ENCODE measurements at places on chromosomes 2 and 18.

- DNase-seq: no peak
Measured at GRCh38 chr2:37230581-37230980, 815 bp downstream of the CEBPZ start.

- peak; percentile 43 for DNase-seq
Measured at GRCh38 chr18:5969355-5969988, 74.2 kb upstream of the TMEM200C start.

- no peak for DNase-seq
Measured at GRCh38 chr18:506264-506663, 5.8 kb upstream of the COLEC12 start.

DNA sequence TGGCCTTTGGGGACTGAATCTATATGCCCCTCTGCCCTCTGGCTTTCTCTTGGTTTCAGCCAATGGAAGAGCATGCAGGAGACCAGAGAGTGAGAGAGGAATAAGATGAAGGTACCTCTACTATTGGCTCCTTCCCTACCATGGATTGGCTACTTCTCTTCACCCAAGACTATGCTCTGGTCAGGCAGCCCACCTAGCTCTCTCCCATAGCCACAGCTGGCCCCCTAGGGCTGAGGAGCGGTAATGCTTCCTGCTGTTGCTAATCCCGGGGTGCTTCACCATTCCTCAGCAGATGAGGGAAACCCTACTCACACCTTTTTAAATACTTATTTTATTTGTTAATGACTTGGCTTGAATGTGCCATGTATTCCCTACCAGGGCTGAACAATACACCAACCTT, 142.4 kb downstream of the MREG start:
- DNase-seq: peak; percentile 2

GRCh38 chr18:76988031-76988826, 144.4 kb downstream of the MBP start:
- DNase-seq: no peak

DNA sequence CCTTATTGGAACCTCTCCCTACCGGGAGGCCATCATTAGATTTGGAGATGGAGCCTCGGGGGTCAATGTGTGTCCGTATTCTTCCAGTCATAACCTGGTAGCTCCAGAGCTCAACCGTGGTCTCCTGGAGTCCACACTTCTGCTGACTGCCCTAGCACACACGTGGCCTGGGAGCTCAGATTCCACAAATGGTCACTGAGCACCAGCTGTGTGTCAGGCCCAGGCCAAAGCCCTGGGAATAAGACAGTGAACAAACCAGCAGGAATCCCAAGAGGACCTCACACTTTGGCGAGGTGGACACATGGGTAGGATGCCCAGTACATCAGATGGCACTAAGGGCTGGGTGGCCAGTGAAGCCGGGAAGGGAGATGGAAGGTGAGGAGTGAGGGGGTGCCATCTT, 15.5 kb downstream of the GYPC start:
- DNase-seq: no peak

GRCh38 chr2:55431982-55432627, 12.4 kb upstream of the CCDC88A start:
- peak; percentile 35 for DNase-seq

GRCh38 chr2:98455494-98455976, 10.9 kb downstream of the INPP4A start:
- DNase-seq: no peak

DNA sequence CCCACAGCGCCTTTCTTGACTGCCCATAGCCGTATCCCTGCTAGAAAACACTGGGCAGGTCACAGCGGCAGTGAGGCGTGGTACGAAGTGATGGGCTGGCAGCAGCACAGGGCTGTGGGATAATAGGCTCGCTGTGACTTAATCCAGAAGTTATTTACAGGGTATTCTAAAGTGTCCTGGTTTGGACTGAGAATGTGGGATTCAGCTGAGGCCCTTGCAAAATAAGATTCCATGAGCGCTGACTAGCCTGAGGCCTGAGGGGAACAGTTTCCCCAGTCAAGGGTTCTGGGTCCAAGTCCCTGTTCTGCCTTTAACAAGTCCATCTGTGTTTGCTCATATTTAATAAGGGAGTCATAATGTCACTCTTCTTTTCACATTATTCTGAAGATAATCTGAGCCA, 34.6 kb downstream of the SETBP1 start:
- no peak for DNase-seq

- peak; percentile 55 for DNase-seq
Measured at GRCh38 chr2:18378020-18378653, 182.3 kb downstream of the RDH14 start.

- no peak for DNase-seq
Measured at GRCh38 chr2:26184121-26184520, 11.2 kb downstream of the GAREM2 start.

DNA sequence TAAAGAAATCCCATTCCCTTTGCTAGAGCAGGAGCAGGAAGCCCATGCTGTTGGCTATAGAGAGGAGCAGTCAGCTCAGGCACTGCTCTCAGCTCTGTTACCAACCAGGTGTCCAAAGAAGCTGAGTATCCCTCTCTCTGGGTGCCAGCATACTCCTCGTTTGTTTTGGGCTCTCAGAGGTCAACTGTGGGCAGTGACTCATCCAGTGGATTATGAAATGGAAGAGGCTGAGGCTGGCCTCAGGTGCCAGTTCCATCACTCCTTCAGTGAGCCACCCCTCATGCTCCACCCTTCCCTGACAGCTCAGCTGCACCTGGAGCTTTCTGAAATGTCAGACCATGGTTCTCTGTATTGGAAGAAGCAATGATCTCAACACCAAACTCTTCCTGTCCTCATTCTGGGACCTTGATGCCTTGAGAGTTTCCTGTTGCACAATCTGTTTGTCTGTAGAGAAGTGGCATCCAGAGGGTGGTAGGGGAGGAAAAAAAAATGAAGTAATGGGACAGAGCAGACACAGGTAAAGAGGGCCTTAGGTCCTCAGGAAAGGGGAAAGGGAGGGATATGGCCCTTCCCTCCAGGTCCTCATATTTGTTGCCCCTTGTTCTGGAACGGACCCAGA, 31.2 kb upstream of the EN1 start:
- no peak for DNase-seq

DNA sequence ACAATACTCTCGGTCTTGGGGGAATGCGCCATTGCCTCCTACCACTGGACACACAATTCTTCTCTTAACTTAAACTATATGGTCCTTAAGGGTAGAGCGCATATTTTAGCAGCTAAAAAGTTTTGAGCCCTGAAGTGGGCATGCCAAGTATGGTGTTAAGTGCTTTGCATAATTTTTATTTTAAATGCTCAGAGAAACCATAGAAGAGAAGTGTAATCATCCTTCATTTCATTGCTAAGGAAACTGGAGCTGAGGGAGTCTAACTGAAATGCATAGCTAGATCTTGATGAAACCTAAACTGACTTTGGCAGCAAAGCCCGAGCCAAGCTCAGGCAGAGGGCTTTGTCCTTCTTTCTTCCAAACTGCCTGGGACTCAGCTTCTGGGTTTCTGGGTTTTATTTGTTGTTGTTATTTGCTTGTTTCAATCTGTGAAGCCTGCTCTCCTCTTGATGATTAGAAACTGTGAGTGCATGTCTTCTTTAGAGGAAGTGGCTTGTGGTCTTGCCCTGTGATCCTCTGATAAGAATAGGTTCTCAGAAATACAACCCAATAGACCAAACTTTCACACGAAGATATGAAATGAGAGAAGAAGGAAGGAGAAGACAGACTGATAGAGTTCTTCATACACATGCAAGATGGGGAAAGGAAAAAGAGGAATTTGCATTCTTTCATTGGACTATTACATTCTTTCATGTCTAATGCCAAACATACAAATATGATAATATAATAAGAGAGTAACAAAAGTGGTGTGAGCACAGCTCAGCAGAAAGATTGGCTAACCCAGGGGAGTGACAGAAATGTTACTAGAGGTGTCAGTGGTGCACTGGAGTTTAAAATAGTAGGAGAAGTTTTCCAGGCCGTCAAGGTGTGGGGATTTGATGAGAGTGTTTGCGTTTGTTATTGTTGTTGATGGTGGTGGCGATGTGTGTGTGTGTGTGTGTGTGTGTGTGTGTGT, 7.5 kb upstream of the RNF144A start:
- DNase-seq: no peak

GRCh38 chr2:216497382-216498069, 1.1 kb upstream of the RPL37A start:
- no peak for DNase-seq

DNA sequence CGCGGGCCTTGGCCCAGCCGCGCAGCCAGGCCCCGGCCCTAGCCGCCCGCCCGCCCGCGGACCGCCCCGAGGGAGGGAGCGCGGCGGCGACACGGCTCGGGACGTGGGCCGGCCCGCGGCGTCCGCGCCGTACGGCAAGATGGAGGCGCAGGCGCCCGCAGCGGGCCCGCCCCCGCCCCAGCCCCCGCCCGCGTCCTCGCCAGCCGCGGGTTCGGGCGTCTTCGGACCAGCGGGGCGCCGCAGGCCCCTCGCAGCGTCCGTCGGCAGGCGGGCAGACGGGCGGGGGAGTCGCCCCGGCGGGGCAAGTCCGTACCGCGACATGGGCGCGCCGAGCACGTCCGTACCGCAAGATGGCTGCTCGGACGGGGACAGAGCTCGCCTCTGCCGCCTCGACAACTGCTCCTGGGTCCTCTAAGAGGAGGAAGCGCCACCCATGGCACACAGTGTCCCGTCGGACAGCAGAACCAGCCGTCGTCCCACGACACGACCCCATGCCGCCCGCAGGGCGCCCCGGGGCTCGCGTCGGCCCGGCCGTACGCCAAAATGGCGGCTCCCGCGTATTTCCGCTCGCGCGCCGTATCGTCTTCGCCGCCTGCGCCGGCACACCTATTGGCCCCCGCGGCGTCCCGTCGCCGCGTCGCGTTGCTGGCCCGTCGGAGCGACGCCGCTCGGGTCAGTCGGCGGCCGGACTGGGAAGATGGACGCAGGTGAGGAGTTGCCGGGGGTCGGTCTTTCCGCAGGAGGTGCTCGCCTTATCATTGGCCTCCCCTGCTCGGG, at the start of the genes ATG4B and THAP4:
Gene ATG4B, plus strand, starts transcription at position 676 of the 777 bp plus-strand sequence. Its CDS starts 22 bp downstream, at position 698.
Gene THAP4, minus strand, starts transcription at position 141 of the 777 bp plus-strand sequence. CDS start 141 bp downstream, outside the sequence.
- peak; percentile 96 for DNase-seq

DNA sequence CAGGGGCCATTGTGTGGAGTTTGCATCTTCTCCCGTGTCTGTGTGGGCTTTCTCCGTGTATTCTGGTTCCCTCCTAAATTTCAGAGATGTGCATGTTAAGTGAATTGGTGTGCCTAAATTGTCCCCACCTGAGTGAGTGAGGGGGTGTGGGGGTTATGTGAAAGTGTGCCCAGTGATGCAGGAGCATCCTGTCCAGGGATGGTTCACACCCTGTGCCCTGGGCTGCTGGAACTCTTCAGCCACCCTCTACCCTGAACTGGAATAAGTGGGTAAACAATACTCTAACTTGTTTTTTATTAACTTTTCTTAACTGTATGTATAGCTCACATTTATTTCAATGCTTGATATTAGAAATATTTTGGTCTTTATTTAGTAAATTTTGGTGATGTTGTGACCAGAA, 56.0 kb downstream of the UBE2E3 start:
- no peak for DNase-seq

DNA sequence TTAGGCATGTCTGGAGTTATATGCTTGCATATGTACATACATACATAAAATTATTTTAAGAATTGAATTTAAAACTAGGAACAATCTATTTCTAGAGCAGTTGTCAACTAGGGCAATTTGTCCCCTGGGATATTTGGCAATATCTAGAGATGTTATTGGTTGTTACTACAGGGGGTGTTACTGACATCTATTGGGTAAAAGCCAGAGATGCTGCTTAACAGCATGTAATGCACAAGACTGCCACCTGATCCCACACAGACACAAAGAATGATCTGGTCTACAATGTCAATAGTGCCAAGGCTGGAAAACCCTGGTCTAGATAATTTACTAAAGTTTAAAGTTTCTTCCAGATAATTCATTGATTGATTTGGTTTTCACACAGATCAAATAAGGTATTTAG, 185.3 kb downstream of the NYAP2 start:
- DNase-seq: no peak

DNA sequence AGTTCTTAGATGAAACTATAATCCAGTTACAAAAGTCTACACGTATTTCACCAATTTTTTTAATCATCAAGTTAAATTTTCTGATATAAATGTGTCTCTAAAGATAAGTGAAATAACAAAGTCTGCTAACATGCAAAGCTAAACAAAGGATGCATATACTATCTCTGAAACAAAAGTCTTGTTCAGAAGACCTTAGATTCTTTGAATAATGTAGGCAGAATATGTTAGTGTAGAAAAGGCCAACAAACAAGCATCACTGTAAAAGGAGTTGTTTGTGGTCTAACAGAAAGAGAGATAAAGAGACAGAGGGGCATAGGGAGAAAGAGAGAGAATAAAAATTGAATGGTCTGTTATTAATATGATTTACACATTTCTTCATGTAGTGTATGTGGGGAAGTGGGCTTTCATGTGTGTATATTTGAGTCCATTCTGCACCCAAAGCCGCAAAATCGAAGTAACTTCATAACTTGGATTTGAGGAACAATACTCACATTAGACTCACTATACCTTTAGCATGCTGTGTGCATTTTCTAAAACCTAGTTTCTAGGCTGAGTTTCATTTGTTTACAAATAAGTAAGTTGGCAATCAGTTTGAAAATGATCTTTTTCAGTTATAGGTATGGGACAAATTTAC, 734.8 kb upstream of the REG3G start:
- DNase-seq: no peak

GRCh38 chr2:236718207-236718992, 148.8 kb downstream of the ACKR3 start:
- DNase-seq: peak; percentile 92

GRCh38 chr2:187405921-187406320, 42.1 kb downstream of the CALCRL start:
- DNase-seq: no peak

DNA sequence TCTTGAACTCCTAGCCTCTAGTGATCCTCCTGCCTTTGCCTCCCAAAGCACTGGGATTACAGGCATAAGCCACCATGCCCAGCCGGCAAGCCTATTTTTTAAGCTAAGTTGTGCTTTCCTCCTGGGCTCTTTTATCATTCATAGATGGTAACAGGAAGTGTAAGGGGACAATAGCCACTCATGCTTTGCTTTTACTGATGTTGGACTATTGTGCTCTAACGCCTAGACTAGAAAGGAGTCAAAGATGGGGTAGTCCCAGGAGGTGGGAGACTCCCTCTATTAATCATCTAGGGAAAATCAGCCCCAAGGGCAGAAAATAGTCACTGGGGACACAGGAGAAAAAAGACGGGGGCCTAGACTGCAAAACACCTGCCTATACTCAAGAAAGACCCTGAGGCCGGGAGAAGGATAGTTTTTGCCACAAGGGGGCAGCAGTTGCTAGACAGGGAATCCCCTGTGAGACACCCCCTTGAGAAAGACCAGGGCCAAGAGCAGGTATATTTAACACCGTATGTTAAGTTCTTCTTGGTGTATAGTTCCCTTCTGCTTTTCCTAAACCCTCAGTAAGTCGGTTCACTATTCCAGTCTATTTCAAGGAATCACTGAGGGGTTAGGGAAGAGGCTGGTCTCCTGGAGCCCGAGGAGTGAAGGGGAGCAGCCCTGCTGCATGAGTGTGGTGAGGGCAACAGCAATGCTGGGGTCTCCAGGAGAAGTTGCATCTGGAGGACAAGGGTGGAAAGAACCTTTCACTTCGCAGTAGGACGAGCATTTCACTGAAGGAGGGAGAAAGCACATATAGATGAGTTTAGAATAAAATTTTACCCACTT, 2.1 kb upstream of the CXCR1 start:
- peak; percentile 65 for DNase-seq

DNA sequence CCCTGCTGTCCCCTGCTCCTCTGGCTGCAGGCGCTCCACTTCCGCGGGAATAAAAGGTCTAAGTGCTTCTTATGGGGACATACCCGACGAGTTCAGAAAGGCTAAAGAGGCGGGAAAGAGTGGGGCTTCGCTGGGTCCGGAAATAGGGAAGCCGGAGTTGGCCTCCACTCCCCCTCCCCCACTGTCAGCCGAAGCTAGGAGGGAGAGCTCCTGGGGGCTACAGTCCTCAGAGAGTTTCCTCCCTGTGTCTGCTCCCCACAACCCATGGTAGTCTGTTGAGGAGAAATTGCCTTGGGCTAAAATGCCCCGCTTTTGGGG, 7.2 kb downstream of the GAD1 start:
- no peak for DNase-seq

Data from NCI-H526 (cell line).